Karpas-422 (cell line): ENCODE measurements at places on chromosomes 13 and 19.
A peak's percentile ranks its signal among the peaks of the same experiment; 100 is the strongest.

GRCh38 chr13:65594298-65594781, 1635.8 kb downstream of the PCDH9 start:
- no peak for DNase-seq

GRCh38 chr13:39881887-39882286, 226.4 kb downstream of the COG6 start:
- no peak for DNase-seq

DNA sequence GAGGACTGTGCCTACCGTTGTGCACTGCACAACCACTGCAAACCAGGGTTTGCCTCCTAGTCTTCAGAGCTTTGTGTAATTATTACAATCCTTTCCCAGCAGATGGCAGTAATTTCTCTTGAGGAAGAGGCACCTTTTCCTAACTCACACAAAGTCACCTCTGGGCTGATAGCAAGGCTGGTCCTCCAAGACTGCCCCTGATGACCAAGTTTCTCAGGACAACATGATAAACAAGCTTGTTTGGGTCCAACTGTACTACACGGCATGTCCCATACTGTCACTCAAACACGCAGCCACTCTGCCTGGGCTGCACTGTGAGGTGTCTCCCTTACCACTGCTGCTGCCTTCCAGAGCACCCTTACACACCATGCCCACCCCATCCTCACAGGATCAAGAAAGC, 39.3 kb downstream of the RFXAP start:
- peak; percentile 85 for DNase-seq

- DNase-seq = peak; percentile 67
Observed at GRCh38 chr19:18417250-18418028, 1.8 kb upstream of the SSBP4 start.

DNA sequence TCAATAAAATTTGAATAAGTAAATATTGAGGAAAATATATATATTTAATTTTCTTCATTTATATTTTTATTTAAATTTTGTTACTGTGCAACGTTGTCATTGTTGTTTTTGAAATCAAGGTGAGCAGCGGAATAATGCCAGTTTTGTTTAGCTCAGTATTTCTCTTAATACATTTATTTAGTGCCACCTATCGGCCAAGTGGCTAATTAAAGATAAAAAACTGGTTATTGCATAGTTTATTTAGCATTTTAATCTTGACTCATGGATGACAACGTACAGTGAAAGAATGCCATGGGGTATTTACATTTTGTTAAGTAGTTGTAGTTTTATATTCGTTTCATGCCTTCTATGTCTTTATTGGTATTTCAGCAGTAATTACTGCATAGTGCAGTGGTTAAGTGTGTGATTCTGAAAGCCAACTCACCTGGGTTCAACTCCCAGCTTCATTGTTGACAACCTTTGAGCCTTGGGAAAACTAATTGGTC, 265.9 kb downstream of the MYO16 start:
- DNase-seq = peak; percentile 79

DNA sequence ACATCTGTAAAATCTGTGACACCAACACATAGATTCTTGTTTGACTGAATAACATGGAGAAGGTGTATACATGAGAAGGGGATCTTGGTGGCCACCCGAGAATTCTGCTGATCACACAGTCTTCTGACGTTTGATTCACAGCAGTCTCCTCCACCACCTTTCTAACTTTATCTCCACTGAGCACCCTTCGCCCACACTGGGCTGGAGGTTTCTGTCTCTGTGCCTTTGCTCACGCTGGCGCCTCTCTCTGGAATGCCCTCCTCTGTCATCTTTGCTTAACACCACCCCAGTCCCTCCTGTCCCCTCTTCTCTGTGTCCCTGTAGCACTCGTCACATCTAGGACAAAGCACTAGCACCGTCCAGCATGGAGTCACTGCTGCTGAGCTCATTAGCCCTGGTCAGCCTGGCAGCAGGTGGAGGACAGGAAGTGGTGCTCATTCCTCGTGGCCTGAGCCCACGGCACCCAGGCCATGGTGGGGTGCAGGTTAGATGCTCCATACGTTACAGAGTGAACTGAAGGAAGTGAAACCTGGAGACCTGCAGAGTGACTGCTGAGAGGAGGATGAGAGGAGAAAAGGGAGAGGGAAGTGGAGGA, 384.6 kb downstream of the UQCRFS1 start:
- no peak for DNase-seq

DNA sequence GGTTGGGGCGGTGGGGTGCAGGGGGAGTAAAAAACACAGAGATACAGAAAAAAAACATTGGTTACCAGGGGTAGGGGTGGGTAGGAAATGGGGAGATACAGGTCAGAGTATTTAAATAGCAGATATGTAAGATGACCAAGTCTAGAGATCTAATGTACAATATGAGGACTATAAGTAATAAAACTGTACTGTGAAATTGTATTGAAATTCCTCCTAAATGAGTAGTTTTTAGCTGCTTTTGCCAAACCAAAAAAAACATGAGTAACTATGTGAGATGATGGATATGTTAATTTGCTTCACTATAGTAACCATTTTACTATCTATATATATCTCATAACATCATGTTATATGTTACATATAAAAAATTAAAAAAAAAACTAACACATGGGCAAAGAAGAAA, 29.6 kb downstream of the VWA8 start:
- no peak for DNase-seq

DNA sequence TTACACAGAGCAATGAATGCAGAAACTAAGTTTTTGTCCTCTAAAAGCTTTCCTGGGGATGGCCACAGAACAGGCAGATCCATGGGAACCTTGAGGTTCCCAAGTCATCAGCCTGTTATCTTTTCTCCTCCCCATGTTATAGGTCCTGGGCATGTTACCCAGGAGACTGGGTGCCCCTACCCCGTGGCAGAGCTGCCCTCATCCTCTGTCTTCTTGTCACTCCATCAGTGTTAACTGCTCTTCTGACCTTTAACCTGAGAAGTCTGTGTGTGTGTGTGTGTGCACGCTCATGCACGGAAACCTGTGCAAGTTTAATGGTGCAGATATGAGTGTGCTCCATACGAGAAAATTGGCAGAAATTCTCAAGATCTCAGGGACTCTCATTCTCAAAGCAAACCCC, 43.9 kb upstream of the ZNF724 start:
- no peak for DNase-seq

DNA sequence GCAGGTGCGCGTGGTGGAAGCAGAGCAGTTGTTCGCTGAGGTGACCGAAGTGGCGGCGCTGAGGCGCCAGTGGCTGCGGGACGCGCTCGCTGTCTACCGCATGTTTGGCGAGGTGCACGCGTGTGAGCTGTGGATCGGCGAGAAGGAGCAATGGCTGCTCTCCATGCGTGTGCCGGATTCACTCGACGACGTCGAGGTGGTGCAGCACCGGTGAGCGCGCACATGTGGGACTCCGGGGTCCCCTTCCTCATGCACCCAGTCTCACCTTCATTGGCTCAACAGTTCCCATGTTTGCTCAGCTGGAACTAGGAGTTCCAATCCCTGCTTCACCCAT, 46.5 kb downstream of the SPTBN4 start:
- no peak for DNase-seq

DNA sequence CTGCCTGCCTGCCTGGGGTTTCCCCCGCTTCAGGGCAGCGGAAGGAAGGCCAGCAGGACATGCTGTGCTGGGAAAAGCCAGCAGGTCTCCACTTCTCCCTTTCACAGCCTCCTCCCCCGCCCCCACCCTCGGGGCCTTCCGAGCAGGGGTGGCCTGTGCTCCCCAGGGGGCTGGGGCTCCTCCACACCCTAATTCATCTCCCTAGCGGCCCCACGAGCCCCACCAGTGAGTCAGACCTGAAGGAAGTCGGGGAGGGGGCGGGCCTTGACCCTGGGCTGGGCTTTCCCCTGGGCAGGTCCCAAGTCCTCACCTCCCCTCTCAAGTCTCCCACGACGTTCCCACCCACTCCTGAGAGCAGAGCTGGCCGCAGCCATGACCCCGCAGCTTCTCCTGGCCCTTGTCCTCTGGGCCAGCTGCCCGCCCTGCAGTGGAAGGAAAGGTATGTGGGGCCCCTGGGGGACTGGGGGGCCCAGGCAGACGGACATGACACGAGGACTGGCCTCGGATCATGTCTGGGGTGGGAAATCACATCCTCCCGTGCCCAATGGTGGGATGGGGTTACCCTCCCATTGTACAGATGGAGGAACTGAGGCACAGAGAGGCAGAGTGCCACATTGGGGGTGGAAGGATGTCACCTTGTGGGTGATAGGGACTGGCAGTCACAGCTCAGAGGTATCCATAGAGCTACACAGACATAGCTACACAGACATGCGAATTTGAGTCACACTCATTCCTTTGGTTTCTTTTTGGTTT, at the start of gene EBI3:
Gene EBI3 (plus strand): TSS at position 345 of the 753 bp plus-strand sequence. CDS start 28 bp downstream, at position 373.
- peak; percentile 60 for DNase-seq

GRCh38 chr13:73321043-73321442, 262.2 kb downstream of the KLF5 start:
- DNase-seq = no peak
